ENCODE measurements at places on chromosomes 5 and 9.

DNA sequence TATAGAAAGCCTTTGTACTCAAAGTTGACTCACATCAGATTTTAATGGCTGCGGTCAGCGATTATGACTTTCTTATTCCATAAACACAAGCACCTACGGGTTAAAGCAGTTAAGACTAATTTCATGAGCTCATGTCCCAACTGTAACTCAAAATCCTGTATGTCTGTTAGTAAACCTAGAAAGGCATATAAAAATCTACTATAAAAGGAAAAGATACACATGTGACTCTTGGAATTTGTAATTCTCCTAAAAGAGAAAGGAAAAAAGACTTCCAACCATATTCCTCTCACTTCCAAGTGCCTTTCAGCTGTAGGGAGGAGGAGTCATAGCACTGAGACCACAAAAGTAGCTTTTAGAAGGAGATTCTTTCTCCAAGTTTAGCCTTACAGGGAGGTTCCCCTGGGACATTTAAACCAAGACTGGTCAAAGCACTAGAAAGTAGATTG is 129.1 kb downstream of the EBF1 start:
- DNase-seq = no peak

GRCh38 chr5:14250748-14251701 is 107.9 kb downstream of the TRIO start:
- DNase-seq = no peak

- DNase-seq = no peak
Measured at GRCh38 chr5:135208903-135209721, 175.1 kb upstream of the PITX1 start.

- DNase-seq = no peak
Measured at GRCh38 chr9:126861707-126862103, 1.3 kb downstream of the ZBTB34 start.

- no peak for DNase-seq
Measured at GRCh38 chr9:137305060-137305797, 3.2 kb upstream of the NRARP start.

Data from effector memory CD8-positive, alpha-beta T cell (primary cell).